ENCODE measurements at places on chromosomes 5 and 9. TPM values are rescaled to one million over a fixed set of nuclear protein-coding genes. Genes with fewer than 3 reads are reported as not detected.

Gene ANKRD55
- polyA plus RNA-seq: not detected

Gene DMGDH
- 2.8 TPM for polyA plus RNA-seq

Gene NMUR2
- not detected for polyA plus RNA-seq

Gene IFNK
- not detected for polyA plus RNA-seq

Gene MEF2C
- 3.2 TPM for polyA plus RNA-seq

Gene NTRK2
- polyA plus RNA-seq: not detected

Gene FOXD4L6
- polyA plus RNA-seq: not detected

GRCh38 chr5:123033157-123033671 is 3.3 kb downstream of the PPIC start:
- peak; percentile 6 for DNase-seq

- DNase-seq: peak; percentile 29
Observed at GRCh38 chr9:36336131-36336907, 63.8 kb downstream of the RNF38 start.

DNA sequence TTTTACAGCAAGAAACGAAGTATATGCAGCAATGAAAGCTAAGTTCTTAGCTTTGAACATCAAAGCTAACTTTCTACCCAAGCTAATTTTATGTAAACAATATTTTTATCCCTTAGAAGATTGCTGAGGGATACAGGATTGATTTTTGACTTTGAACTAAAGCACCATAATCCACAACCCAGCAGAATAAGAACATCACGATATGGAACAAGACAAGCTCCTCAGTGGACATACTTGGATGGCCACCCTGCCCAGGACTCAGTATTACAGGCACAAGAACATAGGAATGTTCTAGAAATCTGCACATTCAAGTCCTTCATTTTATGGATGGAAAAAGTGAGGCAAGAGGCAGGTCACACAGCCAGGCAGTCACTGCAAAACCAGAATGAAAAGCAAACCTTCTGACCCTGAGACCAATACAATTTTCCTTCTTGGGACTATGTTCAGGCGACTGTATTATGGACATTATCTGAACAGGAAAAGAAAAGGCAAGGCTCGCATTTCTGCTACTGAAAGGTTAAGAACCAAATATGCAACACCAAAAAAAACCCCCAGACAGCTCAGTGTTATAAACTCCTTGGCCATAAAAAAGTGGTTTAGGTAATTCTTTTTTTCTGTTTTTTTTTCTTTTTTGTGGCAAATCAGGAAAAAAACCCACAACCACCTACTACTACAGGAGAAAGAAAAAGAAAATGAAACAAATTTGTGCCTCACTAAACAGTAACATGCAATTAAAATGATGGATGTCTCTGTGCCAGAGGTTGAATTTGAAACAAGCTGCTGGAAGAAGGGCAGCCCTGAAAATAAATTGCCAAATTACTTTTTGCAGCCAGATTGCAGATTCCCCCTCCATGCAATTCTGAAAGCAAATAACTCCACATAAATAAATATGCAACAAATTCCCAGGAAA is 25.4 kb downstream of the EPB41L4B start:
- DNase-seq: no peak

- no peak for DNase-seq
Observed at GRCh38 chr9:93612796-93613154, 36.4 kb downstream of the PHF2 start.

DNA sequence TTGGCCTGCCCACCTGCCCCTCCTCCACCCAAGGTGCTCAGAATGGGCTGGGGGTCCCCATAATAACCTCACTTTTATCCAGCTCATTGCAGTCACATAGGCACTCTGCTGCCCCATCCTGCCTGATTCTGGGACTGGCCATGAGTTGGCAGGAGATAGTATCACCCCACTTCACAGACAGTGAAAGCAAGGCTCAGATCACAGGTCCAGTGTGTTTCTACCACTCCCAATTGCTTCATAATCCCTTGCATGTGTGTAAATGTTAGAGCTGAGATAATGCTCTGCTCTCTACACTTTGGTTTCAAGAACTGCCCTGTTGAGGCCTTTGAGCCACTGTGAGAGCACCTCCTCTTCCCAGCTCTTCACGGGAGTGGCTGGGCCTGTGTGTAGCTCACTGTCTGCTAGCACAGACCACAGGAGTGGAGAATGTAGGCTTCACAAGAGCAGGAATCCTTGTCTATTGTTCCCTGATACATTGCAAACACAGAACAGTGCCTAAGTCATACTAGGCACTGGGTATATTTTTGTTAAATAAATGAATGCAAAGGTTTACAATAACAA is 8.4 kb downstream of the PCYOX1L start:
- no peak for DNase-seq

GRCh38 chr5:96870094-96871026 is 5.9 kb upstream of the ERAP2 start:
- no peak for DNase-seq

DNA sequence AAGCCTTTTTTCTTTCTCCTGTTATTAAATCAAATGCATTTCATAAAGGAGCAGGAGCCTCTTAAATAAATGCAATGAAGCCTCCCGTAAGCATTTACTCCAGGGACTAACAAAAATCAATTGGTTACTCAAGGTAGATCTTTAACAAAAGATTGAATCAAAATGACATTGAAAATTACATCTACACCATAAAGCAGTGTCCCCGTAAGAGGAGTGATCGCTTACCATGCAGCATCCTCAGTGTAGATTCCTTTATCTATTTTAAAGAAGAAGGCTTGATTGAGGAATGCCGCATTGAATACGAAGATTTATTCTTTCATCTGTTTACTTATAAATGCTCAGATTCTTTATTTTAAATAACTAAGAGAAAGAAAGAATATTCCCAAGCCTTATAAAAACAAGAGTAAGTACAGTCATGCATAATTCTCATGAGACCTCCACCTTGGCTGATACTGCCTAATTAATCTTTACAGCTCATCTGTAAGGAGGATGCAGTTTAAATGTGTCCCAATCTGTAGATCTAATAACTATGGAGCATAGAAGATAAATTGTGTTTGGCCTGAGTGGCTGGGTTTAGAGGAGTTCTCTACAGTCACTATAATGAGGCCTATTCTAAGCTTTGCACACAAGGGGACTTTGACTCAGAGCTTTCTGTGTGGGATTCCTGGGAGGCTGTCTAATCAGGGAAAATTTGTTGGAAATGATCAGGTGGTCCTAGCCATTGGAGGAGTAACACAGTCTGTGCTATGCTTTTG is 55.1 kb downstream of the PLPPR1 start:
- no peak for DNase-seq

DNA sequence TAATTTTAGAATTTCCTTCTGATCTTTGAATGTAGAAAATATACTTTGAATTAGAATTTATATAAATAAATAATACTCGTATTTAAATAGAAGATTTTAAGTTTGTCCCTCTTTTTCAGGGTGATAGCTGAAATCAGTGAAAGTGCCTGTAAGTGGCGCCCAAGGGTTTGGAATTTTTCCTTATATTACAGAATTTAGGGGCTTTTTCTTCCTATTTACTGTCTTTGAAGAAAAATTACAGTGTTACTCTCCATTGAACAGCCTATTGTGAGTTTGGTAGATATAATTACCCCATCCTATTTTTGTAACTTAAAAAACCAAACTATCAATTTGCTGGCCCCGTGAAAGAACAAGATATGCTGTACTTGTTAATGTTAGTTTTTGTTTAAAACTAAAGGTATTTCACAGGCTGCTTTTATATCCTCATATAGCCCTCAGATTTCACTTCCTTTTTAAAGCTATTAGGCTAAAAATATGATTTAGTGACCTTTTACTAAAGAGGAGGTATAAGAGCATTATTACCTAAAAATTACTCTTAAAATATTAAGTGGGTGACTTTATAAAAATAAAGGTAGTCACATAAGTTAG is 3.2 kb downstream of the MAP3K1 start:
- peak; percentile 33 for DNase-seq

GRCh38 chr9:7289773-7290172 is 509.8 kb downstream of the DMAC1 start:
- DNase-seq: no peak

GRCh38 chr5:145801195-145801594 is 33.9 kb downstream of the PRELID2 start:
- no peak for DNase-seq

GRCh38 chr5:173637340-173637739 is 20.9 kb upstream of the BOD1 start:
- no peak for DNase-seq

GRCh38 chr5:114243281-114243971 is 118.4 kb upstream of the KCNN2 start:
- DNase-seq: no peak

DNA sequence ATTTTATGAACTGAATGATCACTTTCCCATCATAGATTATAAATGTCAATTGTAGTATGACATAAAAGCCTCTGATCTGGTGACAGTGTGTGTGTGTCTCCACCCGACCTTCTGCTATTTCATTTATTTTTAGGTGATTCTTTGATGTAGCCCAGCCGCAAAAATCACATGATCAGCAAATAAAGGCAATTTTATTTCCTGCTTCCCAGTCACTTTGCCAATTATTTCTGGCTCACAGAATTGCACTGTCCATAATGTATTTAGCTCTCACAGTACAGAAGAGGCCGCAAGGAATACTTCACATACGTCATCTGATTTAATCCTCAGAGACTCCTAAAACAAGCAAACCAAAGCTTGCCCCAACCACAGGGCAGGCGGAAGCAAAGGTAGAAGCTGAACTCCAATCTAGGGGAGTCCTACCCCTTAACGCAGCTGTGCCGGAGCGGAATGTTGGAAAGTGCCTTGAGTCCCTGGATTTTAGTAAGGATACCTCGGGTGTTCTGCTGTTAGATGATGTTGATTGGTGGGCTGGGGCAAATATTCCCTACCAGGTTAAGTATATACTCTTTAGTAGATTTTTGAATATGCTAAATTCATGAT is 384.0 kb upstream of the IRX4 start:
- no peak for DNase-seq

DNA sequence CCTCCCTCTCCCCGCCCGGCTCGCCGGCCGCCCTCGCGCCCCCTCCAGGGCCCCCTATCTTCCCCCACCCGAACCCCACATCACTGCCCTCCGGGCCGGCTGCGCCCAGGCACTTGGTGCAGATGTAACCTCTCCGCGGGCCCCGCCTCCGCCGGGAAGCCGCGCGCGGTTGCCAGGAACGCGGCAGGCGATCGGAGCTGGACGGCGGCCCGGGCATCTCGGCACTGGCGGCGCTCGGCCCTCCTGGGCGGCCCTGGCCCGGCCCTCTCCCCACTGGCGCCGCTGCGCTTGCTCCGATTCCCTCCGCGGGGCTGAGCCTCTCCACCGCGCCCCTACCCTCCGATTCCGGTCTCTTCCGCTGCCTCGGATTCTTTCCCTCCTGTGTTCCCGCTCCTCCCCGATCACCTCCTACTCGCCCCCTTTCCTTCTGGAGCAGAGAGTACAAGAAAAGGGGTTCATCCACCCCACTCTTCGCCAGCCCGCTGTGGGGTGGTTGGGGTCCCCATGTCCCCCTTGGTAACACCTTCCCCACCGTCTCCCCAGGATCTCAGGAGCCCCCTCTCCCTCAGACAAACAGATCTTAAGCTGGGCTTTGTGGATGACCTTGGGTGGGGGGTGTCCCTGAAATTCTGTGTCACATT is 70.6 kb downstream of the C9orf50 start:
- peak; percentile 90 for DNase-seq

DNA sequence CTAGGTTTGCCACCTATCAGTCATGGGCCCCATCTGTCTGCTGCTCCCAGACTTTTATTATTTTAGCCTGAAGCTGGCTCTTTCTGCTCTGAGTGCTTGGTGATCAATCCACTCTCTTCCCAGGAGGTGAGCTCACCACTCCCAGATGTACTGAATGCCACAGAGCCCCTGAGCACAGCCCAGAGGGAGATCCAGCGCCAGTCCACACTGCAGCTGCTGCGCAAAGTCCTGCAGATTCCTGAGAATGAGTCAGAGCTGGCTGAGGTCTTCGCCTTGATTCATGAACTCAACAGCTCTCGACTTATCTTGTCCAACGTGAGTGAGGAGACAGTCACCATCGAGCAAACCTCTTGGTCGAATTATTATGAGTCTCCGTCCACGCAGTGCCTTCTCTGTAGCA is 36.0 kb downstream of the HMGXB3 start:
- DNase-seq: peak; percentile 99

DNA sequence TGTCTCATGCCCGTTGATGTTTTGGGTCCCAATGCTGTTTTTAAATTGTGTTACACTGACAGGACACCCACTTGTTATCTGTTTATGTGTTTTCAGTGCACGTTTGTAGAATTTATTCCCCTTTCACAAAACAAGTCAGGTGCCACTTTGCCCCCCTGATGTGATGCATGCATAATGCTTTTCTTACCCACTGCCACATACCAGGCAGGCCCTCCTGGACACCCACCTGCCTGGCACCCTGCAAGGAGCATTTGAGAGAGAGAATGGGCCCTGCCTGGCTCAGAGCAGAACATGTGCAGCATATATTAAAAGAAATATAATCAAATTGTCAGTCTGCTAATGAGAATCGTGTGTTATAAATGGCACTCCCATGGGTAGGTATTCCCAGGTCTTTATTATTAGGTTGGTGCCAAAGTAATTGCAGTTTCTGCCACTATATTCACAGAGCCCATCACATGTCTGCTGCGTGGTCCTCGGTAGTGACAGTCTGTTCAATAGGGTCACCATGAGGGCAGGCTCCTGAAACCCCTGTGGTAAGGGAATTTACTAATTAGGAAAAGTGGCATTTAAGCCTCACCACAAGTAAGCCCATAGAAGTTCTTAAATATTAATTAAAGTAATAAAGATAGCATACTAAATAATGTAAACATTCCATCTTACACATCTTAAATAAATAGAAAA is 52.2 kb upstream of the CKMT2 start:
- DNase-seq: no peak

DNA sequence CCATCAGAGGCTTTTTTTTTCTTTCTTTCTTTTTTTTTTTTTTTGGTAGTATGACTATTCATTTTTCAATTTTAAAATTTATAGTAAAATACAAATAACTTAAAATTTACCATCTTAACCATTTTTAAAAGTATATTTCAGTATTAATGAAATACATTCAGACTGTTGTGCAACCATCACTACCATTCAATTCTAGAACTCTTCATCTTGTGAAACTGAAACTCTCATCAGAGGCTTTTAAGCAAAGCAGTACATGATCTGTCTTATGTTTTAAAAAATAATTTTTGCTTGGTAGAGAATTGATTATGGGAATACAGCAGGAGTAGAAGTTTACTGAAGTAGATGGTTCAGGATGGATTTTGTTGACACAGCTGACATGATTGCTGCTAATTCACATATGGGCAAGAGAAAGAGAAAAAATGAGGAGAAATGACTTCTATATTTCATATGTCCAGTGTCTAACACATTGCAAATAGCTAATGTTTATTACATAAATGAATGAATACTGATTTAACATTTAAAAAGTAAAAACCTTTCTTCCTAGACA is 13.4 kb downstream of the ELOVL7 start:
- DNase-seq: no peak

Measured in GM23248 (cell line).